ENCODE measurements at places on chromosomes 2 and 18. TPM values are rescaled to one million over a fixed set of nuclear protein-coding genes. Genes with fewer than 3 reads are reported as not detected.

- H3K36me3 ChIP-seq, result no peaks in the 10 kb centered on the region
- H3K27me3 ChIP-seq, result no peaks in the 10 kb centered on the region
- no peak for DNase-seq
- H3K4me3 ChIP-seq, result no peak overlapping the region
- H3K4me1 ChIP-seq, result no peaks in the 10 kb centered on the region
These were observed 176.7 kb downstream of the IKZF2 start for GRCh38 chr2:212974692-212975091.

RTP5 gene
- total RNA-seq, result not detected

GRCh38 chr2:127637236-127637630, 8.7 kb upstream of the GPR17 start:
- no peak overlapping the region for H3K4me3 ChIP-seq
- DNase-seq, result no peak
- no peaks in the 10 kb centered on the region for H3K27me3 ChIP-seq
- H3K36me3 ChIP-seq, result no peaks in the 10 kb centered on the region

GRCh38 chr2:170823088-170823897, 6.6 kb downstream of the GAD1 start:
- peaks cover 73% of the 10 kb centered on the region for H3K27me3 ChIP-seq
- H3K4me1 ChIP-seq, result peaks cover 42% of the 10 kb centered on the region
- H3K4me3 ChIP-seq, result peak overlapping the region; percentile 33

- no peaks in the 10 kb centered on the region for H3K36me3 ChIP-seq
- no peaks in the 10 kb centered on the region for H3K27me3 ChIP-seq
- no peak overlapping the region for H3K27ac ChIP-seq
- DNase-seq, result no peak
- H3K4me3 ChIP-seq, result no peak overlapping the region
- no peaks in the 10 kb centered on the region for H3K4me1 ChIP-seq
These were observed 112.1 kb downstream of the PHLPP1 start for GRCh38 chr18:62827397-62827796.

LRRTM1 gene
- not detected for total RNA-seq

- H3K27me3 ChIP-seq, result no peaks in the 10 kb centered on the region
- H3K4me3 ChIP-seq, result no peak overlapping the region
- H3K27ac ChIP-seq, result no peak overlapping the region
These were observed 98.4 kb upstream of the NEUROD1 start for GRCh38 chr2:181778621-181779201.

LRATD1 gene
- 8.9 TPM for total RNA-seq

MOGAT1 gene
- 2.2 TPM for total RNA-seq

DNA sequence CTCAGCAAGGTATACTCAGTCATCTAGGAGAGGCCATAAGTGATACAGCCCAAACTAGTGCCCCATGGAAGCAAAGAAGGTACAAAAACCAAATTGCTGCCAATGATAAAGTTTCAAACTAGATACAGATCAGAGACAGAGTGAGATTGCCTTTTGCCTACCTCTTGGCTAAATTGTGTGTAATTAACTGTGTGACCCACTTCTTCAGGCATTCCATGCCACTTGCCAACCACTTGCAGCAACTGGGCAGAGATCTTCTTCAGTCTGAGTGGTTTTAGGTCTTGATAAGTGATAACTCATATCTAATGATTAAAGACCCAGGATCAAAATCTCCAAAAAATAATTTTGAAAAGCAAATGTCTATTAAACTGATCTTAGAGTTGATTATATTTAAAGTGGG, 21.1 kb upstream of the NABP1 start:
- H3K27ac ChIP-seq, result peak overlapping the region; percentile 53
- H3K4me1 ChIP-seq, result peaks cover 11% of the 10 kb centered on the region
- no peaks in the 10 kb centered on the region for H3K27me3 ChIP-seq
- H3K4me3 ChIP-seq, result no peak overlapping the region

DNA sequence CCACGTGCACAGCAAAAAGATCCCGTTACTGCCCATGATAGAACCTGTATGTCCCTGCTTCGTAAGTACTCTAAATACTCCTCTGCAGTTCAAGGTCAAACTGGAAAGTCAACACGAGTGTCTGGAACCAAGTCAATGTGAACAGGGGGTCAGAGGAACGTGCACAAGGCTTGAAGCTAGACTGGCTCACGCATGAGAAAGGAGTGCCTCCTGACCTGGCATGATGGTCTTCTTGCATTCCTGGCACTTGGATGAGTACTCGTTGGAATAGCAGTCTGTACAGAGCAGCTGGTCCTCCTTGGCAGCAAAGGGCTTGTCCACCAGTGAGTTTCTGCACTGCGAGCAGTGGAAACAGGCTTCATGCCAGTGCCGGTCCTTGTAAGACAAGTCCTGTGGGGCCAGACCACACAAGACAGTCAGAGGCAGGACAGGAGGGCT, 25.5 kb downstream of the FHL2 start:
- no peaks in the 10 kb centered on the region for H3K36me3 ChIP-seq
- H3K4me3 ChIP-seq, result no peak overlapping the region
- peaks cover 14% of the 10 kb centered on the region for H3K4me1 ChIP-seq
- H3K27me3 ChIP-seq, result no peaks in the 10 kb centered on the region
- peak overlapping the region; percentile 73 for H3K27ac ChIP-seq
- DNase-seq, result no peak

CFAP65 gene
- not detected for total RNA-seq

PARD6G gene
- total RNA-seq, result 6.5 TPM

DNA sequence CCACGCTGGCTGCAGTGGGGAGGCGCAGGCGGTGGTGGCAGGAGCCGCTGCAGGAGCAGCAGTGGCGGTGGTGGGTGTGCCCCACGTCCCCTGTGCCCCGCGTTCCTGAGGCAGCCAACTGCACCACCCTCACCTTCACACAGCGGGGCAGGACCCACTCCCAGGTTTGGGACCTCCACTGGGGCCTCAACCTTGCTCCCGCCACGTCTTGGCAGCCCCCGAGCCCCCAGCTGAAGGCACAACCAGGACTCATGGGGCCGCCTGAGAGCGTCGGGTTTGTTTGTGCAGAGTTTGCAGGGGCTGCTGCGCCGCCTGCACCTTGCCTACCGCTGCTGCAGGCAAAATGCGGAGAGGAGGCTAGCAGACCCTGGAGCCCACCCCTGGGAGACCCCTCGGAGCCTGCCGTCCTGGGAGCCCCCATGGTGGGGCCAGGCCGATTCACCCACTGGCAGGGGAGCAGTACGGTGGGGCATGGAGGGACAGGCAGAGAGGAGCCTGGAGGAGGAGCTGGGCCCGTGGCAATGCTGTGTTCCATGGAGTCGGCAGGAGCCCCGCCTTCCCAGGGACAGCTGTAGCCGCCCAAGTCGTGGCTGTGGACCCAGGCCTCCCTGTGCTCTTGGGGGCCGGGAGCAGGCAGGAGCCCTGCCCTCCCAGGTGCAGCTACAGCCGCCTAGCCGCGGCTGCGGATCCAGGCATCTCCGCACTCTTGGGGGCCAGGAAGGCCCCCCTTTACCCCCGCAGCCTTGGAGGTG, 14.7 kb upstream of the EML6 start:
- H3K27me3 ChIP-seq, result no peaks in the 10 kb centered on the region
- H3K4me3 ChIP-seq, result peak overlapping the region; percentile 51
- H3K4me1 ChIP-seq, result peaks cover 4% of the 10 kb centered on the region
- no peaks in the 10 kb centered on the region for H3K36me3 ChIP-seq

All from upper lobe of right lung (tissue), 1 donor.